ENCODE measurements at places on chromosomes 2 and 18.

DNA sequence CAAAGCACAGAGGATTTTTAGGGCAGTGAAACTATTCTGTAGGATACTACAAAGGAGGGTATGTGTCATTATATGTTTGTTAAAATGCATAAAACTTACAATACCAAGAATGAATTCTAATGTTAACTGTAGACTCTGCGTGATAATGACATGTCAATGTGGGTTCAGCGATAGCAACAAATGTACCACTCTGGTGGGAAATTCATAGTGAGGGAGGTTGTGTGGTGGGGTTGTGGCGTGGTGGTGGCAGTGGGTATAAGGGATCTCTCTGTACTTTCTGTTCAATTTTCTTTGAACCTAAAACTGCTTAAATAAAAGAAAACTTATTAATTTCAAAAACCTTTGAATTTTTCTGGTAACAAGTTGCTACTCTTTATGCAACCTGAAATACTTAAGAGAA lies 99.3 kb upstream of the SLC38A11 start:
- DNase-seq: no peak

DNA sequence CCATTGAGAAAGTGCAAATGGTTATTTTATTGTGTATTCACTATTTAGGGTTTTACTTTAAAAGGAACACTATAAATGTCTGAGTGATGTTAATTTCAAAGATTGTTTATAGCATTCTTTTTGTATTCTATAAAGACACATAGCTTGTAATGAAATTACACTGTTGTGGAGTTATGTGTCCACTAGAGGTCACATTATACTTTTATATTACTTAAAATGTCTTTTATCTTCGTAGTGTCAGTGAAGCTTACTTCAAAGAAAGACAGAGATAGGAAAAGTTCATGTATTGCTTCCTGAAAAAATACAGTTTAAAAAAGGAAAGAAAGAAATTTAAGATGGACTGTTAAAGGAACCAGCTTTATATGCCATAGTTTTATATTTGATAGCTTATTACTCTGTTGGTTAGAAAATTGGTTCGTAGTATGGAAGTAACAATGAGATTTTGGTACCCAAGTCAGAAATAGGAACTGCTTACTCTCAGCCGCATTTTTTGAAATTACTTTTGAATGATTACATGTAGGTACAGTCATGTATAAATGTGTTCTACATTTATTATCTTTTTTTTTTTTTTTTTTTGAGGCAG lies 20.5 kb downstream of the APLF start:
- DNase-seq: no peak

- DNase-seq: no peak
These were observed 224.5 kb downstream of the TXNL1 start for GRCh38 chr18:56413862-56414261.

DNA sequence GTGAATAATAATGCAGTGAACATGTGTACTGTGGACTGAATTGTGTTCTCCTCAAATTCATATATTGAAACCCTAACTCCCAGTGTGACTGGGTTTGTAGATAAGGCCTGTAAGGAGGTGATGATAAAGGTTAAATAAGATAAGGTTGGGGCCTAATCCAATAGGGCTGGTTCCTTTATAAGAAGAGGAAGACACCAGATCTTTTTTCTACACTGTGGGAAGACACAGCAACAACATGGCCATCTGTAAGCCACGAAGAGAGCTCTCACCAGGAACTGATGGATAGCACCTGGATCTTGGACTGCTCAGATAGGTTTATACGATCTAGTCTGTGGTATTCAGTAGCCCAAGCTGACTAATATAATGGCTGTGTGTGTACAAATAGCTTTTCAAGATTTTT lies 66.8 kb downstream of the BMPR2 start:
- DNase-seq: no peak

DNA sequence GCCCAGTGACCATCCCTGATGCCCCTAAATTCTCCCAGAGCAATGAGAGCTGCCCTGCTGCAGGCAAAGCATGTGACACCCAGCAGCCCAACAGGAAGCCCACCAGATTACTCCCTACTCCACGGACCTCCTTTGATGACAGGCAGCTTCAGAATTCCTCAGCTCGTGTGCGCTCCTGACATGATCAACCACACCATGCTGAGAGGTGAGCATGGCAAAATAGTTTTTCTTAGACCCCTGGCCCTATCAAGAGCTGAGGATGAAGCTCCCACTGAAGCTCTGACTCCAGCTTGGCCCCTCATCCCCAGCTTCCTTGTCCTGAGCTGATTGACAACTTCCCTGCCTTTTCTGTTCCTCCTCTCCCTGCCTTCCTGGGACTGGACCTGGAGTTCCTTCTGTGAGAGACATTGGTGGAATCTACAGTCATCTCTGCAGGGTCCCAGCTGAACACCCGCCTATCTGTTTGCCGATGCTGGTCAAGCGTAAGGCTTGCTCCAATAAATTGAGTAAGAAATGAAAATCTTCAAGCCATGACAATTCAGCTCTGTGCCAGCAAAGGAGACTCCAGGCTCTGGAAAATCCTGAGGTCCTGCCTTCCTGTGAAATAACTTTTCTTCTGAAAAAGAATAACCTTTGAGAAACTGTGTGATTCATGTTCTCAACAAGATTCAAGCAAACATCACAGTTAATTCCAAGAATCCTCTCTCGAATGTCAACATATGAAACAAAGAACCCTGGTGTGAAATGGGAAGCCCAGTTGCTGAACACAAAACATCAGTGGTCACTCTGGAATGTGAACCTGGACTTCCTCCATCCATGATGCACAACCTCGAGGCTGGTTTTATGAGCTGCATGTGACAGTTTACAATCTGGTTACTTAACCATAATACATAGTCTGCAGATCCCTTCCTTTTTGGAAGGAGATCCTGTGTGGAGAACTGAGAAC lies 201.1 kb downstream of the SPP2 start:
- DNase-seq: no peak

DNA sequence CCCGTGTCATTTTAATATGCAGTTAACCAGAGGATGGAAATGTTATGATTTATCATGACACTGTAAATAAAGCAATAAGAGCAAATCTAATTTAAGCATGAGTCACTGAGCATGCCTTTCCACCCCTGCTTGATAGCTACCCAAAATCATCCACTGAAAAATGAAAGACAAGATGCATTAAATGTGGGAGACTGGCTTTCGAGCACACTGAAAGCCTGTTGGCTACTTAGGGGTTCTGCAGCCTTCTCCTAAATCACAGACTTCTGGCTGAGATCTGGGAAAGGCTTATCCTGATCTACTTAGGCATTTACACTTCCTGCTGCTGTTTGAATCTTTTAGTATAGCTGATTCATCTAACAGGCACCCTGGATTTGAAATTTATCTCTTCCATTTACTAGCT lies 778.3 kb upstream of the CDH7 start:
- DNase-seq: no peak

- DNase-seq: no peak
These were observed 58.8 kb downstream of the RNF152 start for GRCh38 chr18:61833978-61834377.

GRCh38 chr2:199449455-199449854 lies 8.3 kb downstream of the SATB2 start:
- no peak for DNase-seq

- DNase-seq: no peak
These were observed 108.3 kb downstream of the SMAD7 start for GRCh38 chr18:48842259-48843061.

DNA sequence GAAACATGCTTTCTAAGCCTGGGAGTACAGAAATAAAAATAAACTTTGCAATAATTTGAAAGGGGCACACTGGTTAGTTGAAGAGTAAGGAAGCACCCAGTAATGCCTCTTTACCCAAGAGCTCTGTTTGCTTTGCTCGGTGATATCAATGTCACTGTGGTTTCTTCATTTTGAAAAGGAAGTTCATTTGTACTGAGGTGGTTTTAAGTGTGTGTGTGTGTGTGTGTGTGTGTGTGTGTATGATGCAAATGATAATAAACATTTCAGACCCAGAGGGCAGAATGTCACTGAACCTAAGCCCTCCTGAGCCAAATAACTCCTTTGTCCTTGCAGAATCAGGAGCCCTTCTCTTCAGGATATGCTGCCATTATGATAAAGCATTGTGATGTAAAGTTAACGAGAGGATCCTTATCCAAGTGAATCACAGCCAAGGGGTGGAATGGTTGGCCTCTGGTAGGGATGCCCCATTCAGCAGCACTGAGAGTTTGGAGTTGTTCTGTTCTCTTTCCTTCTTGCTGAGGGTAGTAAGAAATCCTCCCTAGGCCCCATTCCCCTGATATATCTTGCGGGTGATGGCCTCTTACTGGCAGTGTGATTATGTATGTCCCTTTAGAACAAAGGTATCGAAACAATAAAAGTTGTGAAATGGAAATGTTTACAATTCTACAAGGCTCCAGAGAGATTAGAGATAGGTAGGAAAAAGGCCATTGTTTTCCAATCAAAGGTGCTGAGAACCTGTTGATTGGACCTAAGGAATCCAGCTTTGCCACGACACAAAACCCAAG lies 7.6 kb downstream of the ITGA6 start:
- DNase-seq: no peak

DNA sequence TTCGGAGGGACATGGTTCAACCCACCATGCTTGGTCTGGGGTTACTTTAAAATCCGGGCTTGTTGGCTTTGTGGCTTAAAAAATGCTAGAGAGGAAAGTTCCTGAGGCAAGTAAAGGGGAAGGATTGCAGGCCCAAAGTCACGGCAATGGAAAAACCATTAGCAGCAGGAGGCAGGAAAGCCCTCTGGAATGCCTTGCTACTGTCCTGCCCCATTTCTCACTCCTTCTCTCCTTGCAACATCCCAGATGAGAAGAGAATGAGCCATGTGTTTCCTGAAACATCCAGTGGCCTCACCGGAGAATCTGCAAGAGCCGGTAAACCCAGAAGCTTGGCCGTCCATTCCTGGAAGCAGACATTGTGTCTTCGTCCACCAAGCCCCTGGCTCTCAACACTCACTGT lies 97.4 kb upstream of the LCLAT1 start:
- DNase-seq: no peak

GRCh38 chr2:233079473-233079877 lies 19.3 kb downstream of the INPP5D start:
- no peak for DNase-seq

DNA sequence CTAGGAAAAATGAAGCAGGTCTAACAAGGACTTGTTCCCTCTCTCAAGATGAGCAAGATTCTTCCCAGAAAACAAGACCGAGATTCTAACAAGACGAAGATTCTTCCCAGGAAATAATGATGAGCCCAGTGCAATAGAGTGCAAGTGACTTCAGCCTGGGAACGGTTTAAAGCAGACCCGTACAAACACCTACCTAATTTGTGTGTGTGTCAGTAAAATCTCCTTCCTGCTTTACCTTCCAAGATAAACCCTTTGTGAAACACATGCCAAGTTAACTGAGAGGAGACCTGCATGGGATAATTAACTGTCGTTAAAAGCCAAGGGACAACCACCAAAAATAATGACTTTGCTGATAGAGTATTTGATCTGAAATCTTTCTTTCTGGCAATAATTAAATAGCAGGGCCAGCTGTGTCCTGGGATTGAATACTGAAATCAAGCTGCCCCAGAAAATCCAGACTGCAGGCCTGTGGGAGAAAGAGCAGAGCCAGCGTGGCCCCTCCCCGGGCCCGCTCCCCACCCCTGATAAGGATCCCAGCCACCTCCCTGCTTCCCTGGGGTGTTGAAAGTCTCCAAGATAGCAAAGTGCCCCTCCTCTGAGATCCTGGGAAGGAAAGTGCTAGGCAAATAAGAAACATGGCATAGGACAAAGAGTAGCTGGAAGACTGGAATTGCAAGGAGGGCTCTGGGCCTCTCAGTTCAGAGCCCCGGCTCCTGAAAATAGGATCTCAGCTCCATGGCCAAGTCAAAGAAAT lies 145.5 kb downstream of the CYP26B1 start:
- DNase-seq: no peak

DNA sequence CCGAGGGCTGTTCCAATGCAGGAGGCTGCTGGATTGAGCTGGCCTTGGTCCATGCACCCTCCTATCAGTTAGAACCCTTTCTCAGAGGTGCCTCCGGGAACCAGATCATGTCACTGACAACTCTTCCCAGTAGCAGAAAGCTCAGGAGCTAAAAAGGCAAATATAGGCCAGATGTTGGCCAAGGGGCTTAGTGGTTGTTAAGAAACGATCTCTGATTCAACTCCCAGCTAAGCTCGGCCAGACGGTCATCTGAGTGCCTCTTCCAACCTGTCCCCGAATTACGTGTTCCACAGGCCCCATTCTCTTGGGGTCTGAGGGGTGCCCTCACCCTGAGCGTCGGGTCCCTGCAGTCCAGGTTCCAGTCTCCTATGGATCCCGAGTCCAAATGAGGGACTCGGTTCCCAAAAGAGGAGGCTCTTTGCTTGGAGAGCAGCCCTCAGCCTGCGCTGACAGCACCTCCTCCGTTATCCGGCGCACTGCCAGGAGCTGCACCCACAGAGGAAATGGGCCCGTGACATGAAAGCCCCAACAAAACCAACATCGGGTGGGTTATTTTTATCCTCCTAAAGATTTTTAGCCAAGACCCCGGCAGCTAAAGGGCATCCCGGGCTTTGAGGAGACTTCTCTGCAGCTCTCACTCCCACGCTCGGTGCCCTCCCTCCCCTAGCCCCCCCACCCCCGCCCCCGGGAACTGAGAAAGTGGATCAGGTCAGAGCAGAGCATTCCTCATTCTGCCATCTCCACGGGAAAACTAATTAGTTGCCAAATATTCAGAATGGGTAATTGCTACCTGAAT lies 106.6 kb upstream of the ID2 start:
- DNase-seq: no peak

- DNase-seq: no peak
These were observed 321.7 kb upstream of the REV1 start for GRCh38 chr2:99811544-99811943.

DNA sequence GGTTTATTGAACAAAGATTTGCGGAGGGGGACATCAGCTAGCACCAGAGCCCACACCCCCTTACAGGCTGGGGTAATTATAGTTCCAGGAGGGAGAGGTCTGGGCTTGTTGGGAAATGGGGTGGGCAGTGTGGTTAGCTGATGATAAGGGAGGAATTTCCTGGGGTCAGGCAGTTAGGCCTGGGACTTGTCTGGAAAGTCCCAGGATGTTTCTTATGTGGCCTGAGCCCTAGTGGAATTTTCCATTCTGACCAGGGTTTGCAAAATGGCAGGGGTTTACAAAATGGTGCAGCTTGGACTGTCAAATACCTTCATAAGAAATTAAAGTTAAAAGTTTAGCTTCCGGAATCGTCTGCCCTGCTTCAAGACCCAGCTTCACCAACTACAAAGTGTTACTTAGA lies 199.1 kb downstream of the FBXO15 start:
- no peak for DNase-seq

- DNase-seq: no peak
These were observed 152.5 kb upstream of the KLF7 start for GRCh38 chr2:207318181-207318628.

- DNase-seq: no peak
These were observed 155.4 kb downstream of the ASXL3 start for GRCh38 chr18:33733376-33733775.

- DNase-seq: no peak
These were observed 238.2 kb upstream of the RBBP8 start for GRCh38 chr18:22694954-22695353.

- no peak for DNase-seq
These were observed 31.0 kb upstream of the NFE2L2 start for GRCh38 chr2:177295484-177295883.

GRCh38 chr2:122019724-122020123 lies 264.3 kb downstream of the TSN start:
- DNase-seq: no peak

Data from NCI-H1048 (cell line).